Peyer's patch (tissue), 4 donors: ENCODE measurements at places on chromosomes 6 and 20.

DNA sequence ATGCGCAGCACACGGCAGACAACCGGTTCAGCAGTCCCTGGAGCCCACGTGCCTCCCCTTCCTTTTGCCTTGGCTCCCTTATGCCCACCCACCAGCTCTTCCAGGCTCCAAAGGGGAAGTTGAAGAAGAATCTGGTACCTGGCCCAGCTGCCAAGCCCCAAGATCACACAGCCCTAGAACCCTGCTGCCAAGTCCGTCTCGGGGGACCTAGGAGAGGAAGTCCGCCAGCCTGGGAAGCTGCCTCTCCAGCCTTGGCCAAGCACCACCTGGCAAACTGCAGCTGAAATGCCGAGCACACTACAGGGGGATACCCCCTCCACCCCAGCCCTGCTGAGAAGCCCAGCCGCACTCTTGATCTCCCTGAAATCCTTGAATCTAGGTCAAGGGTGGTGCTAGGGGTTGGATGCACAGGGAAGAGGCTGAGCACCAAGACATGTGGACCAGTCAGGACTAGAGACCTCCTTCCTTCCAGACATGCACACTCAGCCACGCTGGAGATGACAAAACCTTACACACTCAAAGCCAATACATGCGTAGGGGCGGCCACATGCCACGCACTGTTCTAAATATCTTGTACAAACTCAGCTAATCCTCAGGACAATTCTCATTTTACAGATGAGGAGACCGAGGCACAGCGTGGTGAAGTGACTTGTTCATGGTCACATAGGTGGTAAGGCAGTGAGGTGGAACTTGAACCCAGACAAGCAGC is 124.1 kb downstream of the PREX1 start:
- H3K4me3 ChIP-seq, result no peak overlapping the region
- H3K36me3 ChIP-seq, result no peaks in the 10 kb centered on the region
- H3K27ac ChIP-seq, result no peak overlapping the region
- H3K4me1 ChIP-seq, result peaks cover 4% of the 10 kb centered on the region
- no peaks in the 10 kb centered on the region for H3K27me3 ChIP-seq
- peak; percentile 40 for DNase-seq

DNA sequence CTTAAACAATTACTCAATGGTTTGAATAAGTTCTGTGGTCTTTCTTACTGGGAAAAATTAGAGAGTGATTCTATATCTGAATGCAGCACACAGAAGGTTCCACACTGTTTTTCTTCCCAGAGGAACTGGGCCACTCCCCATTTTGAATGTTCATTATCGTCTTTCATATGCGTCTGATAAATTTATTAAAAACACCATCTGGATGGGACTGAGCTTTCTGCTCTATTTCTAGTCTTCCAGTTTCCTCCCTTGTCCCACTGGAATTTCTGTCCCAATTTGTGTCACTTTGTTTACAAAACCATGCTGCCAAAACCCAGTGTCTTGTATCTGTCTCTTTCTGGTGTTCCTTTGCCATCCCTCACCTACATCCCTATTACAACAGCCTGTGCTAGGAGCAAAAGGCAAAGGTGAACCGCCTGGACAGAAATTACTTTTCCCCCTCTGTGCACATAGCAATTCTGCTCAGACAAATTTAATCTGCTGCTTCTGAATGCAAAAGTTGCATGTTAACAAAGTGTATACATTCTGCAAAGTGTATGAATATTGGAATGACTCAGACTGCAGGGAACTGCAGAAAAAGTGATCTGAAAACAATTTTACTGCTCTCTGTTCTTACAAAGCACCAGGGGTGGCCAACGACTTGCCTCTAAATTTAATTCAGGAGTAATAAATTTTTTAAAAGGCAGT is 333.6 kb downstream of the BTBD9 start:
- no peaks in the 10 kb centered on the region for H3K36me3 ChIP-seq
- no peaks in the 10 kb centered on the region for H3K4me1 ChIP-seq
- H3K27me3 ChIP-seq, result no peaks in the 10 kb centered on the region
- no peak overlapping the region for H3K27ac ChIP-seq
- no peak overlapping the region for H3K4me3 ChIP-seq

GRCh38 chr6:138527411-138528088 is 28.3 kb upstream of the NHSL1 start:
- no peak for DNase-seq
- no peaks in the 10 kb centered on the region for H3K4me1 ChIP-seq
- no peak overlapping the region for H3K27ac ChIP-seq
- H3K4me3 ChIP-seq, result no peak overlapping the region
- no peaks in the 10 kb centered on the region for H3K36me3 ChIP-seq

DNA sequence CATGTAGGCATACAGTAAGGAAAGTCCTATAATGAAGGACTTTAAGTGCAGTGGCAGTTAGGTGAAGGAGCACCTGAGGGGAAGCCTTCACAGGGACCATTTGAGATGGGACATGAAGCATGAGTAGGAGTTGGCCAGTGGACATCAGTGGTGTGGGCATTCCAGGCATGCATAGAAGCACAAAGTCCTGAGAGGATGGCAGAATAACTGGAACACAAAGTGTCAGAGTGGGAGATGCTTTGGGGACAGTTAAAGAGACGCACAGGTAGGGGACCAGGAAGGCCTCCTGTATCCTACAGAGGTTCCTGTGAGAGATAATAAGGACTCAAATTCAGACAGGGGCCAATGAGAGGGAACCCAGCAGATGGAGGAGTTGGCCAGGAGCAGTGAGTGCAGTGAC is 26.4 kb upstream of the EFHC1 start:
- H3K36me3 ChIP-seq, result no peaks in the 10 kb centered on the region
- H3K27ac ChIP-seq, result peak overlapping the region; percentile 28
- H3K27me3 ChIP-seq, result no peaks in the 10 kb centered on the region
- H3K4me3 ChIP-seq, result no peak overlapping the region
- peaks cover 42% of the 10 kb centered on the region for H3K4me1 ChIP-seq

- H3K27ac ChIP-seq, result no peak overlapping the region
- H3K4me3 ChIP-seq, result no peak overlapping the region
- no peak for DNase-seq
- H3K36me3 ChIP-seq, result no peaks in the 10 kb centered on the region
- no peaks in the 10 kb centered on the region for H3K4me1 ChIP-seq
Observed at GRCh38 chr20:12130781-12131180, 213.1 kb downstream of the BTBD3 start.

GRCh38 chr6:117545161-117545595 is 57.1 kb downstream of the GOPC start:
- H3K36me3 ChIP-seq, result no peaks in the 10 kb centered on the region
- no peak overlapping the region for H3K27ac ChIP-seq
- H3K4me1 ChIP-seq, result no peaks in the 10 kb centered on the region
- no peak overlapping the region for H3K4me3 ChIP-seq
- H3K27me3 ChIP-seq, result no peaks in the 10 kb centered on the region
- peak; percentile 66 for DNase-seq

DNA sequence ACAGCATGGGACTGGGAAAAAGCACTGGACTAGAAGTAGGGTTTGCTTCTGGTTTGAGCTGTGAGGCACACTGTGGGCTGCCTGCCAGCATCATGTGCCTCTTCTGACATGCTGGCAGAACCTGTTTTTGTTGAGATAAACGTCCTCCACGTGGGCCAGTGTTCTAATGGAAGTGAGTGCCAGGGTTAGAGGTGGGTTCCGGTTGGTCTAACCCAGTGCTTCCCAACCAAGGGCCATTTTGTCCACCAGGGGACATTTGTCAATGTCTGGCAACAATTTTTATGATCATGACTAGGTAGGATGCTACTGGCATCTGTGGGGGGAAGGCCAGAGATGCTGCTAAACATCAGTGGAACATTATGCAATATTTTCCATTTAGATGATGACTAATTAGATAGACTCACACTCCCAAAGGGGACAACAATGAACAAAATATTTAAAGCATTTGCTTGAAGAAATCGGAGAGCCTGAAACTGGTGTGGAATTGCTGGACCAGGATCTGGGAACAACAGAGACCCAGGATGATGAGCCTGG is 7.8 kb upstream of the APMAP start:
- peak overlapping the region; percentile 29 for H3K27ac ChIP-seq
- H3K4me3 ChIP-seq, result no peak overlapping the region
- H3K27me3 ChIP-seq, result no peaks in the 10 kb centered on the region
- peak; percentile 60 for DNase-seq
- H3K36me3 ChIP-seq, result no peaks in the 10 kb centered on the region

DNA sequence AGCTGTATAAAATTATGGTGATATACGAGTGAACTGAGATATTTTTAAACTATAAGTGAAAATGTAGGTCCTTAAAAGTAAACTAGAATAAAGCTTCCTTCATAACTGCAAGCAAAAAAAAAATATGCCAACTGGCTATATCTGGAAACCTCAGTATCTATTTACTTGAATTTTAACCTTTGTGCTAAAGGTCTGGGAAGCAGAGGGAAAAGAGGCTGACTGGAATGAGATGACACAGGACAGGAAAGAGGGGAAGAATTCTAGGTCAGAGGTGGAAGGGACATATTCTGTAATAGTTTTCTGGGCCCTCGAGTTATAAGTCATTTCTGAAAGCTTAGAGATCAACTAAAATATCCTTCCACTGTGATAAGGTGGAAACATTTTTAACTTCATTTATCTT is 46.8 kb downstream of the AIG1 start:
- no peak for DNase-seq
- no peak overlapping the region for H3K27ac ChIP-seq
- no peak overlapping the region for H3K4me3 ChIP-seq
- no peaks in the 10 kb centered on the region for H3K36me3 ChIP-seq
- H3K27me3 ChIP-seq, result no peaks in the 10 kb centered on the region

GRCh38 chr20:4101910-4102309 is 86.6 kb upstream of the RNF24 start:
- H3K4me3 ChIP-seq, result no peak overlapping the region
- H3K27ac ChIP-seq, result no peak overlapping the region
- no peak for DNase-seq

DNA sequence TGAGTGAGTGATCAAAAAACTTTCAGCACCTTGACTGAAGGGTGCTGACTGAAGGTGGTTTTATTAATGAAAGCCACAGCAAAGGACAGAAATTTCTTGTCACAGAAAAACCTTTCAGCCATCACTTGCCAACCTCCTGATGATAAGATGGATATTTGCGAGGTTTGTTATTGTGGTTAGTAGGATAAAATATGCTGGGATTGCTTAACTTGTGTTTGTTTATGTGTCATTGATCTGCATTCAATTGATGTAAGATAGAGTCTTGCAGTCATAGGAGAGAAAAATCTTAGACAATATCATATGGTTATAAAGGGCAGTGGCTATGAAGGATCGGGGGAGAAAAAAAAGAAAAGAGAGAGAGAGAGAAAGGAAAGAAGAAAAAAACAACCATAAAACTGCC is 1.2 kb downstream of the TSBP1 start:
- no peaks in the 10 kb centered on the region for H3K4me1 ChIP-seq
- DNase-seq, result no peak
- no peak overlapping the region for H3K4me3 ChIP-seq
- no peaks in the 10 kb centered on the region for H3K36me3 ChIP-seq
- H3K27ac ChIP-seq, result no peak overlapping the region
- H3K27me3 ChIP-seq, result no peaks in the 10 kb centered on the region

DNA sequence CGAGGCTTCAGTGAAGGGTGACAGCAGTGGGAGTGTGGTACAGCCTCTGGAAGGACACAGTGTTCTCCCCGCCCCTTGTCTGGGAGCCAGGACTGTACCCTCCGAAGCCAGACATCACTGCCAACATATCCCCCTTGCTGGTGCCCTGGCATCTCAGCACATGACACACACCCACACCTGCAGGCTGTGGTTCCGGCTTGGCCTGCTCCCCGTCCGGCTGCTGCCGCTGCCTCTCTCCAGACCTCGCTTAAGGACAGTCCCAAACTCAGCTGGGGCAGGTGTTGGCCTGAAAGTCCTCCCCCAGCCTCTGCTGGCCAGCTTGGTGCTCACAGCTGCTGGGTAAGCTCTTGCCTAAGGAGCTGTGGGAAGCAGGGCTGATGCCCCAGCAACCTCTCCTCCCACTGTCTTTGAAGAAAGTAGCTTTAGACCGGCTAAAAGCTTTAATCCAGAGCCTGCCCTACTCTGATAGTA is 7.0 kb downstream of the EMILIN3 start:
- H3K27me3 ChIP-seq, result peaks cover 3% of the 10 kb centered on the region
- no peak overlapping the region for H3K27ac ChIP-seq
- H3K36me3 ChIP-seq, result peaks cover 46% of the 10 kb centered on the region

DNA sequence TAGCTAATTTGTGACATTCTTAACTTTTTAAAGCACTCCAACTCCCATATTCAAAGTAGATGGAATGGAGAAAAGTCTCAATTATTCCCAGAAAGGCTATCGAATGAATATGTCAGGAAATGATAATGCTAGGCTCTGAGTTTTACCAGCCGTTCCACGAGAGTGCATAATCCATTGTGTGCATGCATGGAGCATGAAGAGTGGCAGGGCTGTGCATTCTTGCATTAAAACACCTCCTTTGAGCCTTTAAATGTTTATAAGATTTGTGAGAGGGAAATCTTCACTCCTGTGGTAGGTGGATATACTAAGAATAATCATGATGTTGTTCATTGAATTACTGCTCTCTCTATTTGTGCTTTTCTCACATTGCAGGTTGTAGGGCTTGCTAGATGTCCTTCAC is 178.3 kb downstream of the CARMIL1 start:
- no peaks in the 10 kb centered on the region for H3K27me3 ChIP-seq
- DNase-seq, result no peak
- no peak overlapping the region for H3K27ac ChIP-seq
- no peaks in the 10 kb centered on the region for H3K4me1 ChIP-seq

- DNase-seq, result no peak
- no peaks in the 10 kb centered on the region for H3K4me1 ChIP-seq
- no peaks in the 10 kb centered on the region for H3K27me3 ChIP-seq
- no peaks in the 10 kb centered on the region for H3K36me3 ChIP-seq
- no peak overlapping the region for H3K4me3 ChIP-seq
Observed at GRCh38 chr6:18692929-18693685, 306.0 kb downstream of the RNF144B start.

DNA sequence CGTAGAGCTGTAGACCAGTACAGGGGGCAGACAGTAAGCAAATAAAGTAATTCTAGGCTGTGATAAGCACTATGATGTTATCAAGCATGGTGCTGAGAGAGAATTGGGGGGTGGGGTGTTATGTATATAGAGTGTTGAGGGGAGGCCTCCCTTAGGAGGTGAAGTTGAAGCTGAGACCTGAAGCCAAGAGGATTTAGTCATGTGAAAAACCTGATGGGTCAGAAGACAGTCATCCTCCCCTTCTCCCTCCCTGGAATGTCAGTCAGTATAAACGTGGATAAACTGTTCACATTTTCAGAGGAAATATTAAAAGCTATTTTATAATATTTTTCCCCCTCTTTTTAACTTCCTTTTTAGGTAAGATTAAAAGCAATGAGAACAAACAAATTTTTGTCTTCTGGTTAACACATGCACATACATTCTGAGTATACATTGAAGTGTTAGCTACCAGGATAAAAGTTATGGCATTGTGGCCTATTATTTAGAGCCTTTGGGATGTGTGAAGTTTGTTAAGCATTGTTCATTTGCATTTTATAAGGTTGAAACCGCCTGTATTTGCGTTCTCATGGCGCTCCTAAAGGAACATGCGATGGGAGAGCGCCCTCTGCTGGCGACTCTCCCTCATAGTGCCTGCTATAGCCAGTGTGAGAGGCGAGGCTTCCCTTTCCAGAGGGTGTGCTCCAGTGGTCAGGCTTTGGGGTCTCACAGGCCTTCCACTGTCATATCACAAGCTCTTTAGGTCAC is 35.4 kb upstream of the MAPK13 start:
- DNase-seq, result peak; percentile 84
- H3K27ac ChIP-seq, result peak overlapping the region; percentile 90
- no peaks in the 10 kb centered on the region for H3K36me3 ChIP-seq
- H3K4me3 ChIP-seq, result no peak overlapping the region
- no peaks in the 10 kb centered on the region for H3K27me3 ChIP-seq
- no peaks in the 10 kb centered on the region for H3K4me1 ChIP-seq
